ENCODE measurements at places on chromosomes 7 and 10. TPM values are rescaled to one million over a fixed set of nuclear protein-coding genes. Genes with fewer than 3 reads are reported as not detected.

SAP25 gene
- total RNA-seq = 13.6 TPM

C7orf33 gene
- not detected for total RNA-seq

ARPC1A gene
- total RNA-seq = 110 TPM

HOXA2 gene
- 3.9 TPM for total RNA-seq

MOGAT3 gene
- total RNA-seq = not detected

Measured in sciatic nerve (tissue), 2 donors.